Liver (tissue), 10 donors: ENCODE measurements at places on chromosomes 13 and 19. TPM values are rescaled to one million over a fixed set of nuclear protein-coding genes. Genes with fewer than 3 reads are reported as not detected.

SLC27A1 gene
- 2.4 TPM for polyA plus RNA-seq

DNA sequence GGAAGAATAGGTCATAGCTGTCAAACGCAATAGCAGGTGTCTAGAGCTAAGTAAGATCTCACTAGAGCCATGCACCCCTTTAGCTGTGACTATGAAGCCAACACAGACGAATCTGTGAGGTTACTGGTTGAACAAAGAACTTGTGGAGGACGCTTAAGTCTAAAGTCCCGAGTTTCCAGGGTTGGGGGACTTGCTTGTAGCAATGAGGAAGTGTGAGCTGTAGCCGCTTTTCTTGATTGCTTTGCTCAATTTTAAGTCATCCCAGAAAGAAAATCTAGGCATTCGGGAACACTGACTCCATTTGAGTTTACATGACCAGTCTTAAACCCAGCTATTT is 1.6 kb downstream of the GPC5 start:
- no peak for DNase-seq

DNA sequence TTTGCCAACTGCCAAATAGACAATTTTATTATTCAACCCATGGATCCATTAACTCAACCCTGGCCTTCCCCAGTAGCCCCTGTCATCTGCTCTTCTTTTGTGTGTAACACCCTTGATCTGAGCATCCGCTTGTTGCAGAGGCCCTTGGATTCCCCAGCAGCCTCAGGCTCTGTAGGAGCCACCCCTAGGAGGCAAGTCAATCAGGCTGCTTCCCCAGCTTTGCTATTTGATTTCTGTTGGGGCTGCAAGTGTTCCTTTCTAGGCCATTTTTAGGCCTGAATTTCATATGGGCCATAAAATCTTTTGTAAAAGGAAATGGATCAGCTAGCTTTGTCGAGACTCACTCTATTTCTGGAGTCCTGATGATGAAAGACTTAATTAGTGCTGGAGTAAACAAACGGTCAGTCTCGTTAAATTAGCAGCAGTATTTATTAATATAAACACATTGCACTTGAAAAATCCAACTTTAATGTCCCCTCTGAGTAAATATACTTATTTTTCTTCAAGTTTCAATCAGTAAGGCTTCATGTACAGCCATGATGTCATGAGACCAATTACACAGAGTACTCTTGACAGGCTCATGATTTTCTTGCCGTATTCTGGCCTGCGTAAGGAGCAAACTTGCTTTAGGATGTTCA is 105.3 kb downstream of the RGCC start:
- no peak for DNase-seq

DNA sequence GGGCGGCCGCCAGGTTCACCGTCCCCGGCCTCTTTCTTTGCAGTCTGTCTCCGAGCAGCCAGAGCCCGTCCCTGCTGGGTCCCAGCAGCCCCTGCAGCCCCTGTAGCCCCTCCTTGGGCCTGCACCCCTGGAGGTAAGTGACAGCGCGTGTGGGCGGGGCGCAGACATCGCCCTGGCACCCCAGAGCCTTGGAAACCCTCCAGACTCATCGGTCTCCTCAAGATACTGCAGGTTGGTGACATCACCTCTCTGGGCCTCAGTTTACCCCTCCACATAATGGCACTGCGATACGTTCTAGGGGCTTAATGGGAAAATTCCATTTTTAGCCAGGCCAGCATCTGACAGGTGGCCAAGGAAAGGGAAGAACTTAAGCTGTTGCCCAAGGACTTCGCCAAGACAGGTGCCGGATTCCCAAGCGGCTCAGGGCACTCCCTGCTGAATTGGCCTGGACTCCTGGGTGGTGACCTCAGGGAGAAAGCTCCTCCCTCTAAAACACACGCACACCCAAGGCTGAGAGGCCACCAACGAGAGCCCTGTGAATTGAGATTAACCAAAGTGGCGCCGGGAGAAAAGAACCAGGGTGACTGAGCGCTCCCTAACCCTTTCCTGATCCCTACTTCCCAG is 13.1 kb downstream of the MAST3 start:
- no peak for DNase-seq

- DNase-seq: no peak
Measured at GRCh38 chr13:45413826-45414307, 4.3 kb downstream of the SLC25A30 start.

DNA sequence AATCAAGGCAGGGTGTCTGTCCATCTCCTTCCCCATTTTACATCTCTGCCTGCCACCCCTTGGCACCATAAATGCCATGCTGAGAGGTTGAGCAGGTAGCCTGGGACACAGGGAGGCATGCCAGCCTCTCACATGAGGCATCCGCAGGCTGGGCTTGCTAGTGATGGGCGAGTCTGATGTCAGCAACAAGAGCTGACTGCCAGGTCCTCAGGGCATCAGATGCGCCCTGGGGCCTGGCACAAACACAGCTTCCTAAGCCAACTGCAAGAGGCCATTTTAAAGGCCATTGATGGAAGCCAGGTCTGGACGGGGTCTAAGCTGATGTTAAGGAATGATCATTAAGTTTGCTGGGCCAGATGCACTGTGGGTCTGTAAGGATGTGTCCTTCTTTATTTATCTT is 34.6 kb downstream of the MYH14 start:
- no peak for DNase-seq

OLFM4 gene
- polyA plus RNA-seq: not detected

DNA sequence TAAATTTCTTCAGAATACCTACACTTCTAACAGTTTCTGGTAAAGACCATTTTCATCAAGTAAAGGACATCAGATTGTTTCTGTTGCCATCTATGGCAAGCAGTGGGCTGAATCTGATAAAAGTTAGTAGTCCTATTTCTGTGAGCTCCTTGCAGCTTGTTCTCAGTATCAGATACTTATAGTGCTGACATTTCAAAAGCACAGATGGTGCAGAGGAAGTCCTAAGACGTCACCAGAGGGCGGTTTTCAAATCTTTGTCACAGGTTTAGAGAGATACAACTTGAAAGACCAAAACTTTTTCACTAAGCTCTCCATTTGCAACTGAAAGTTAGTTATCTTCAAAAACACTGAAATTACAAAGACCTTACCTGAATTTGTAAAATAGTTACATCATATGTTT is 719.8 kb downstream of the SLITRK1 start:
- DNase-seq: no peak

- DNase-seq: no peak
Measured at GRCh38 chr13:29740961-29741360, 109.5 kb downstream of the UBL3 start.

DNA sequence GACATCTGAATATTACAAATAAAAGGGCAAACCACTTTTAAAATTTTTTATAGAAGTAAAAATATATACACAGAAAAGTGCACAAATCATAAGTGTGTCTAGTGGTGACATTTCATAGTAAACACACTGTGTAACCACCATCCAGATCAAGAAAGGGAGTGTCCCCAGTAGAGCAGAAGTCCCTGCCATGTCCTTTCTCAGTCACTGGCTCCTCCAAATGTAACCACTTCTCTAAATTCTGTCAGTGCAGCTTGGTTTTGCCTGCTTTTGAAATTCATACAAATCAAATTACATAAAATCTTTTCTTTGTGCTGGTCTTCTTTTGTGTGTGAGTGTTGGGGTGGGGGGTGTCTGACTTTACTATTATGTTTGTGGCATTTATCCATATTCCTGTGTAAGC is 116.5 kb downstream of the RBM26 start:
- DNase-seq: no peak

DNA sequence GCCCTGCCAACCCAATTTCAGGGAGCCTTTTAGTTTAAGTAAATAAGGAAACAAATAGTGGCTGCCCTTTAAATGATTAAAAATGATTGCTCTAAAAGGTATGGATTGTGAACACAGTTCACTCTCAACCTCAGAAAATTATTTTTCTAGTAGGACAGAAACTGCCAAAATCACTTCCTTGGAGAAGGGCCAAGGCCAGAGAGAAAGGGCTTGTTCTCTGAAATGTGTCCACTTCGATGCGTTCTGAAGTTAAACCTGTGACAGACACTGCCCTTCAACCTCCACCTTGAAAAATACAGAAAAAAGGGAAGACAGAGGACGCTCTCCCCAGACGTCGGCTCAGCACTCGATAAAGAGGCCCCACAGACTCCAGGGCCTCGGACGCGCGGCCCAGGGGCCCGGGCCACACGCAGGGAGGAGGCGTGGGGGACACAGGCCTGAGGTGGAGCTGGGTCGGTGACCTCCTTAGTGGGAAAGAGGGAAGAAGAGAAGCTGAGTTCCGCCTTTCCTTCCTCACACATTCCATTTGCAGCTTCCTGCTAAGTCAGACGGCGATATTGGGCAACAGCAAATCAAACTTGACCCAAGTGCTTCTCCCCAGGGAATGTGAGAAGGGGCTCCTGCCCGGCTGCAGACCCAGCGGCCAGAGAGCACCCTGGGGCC is 63.6 kb downstream of the RASA3 start:
- DNase-seq: no peak

DNA sequence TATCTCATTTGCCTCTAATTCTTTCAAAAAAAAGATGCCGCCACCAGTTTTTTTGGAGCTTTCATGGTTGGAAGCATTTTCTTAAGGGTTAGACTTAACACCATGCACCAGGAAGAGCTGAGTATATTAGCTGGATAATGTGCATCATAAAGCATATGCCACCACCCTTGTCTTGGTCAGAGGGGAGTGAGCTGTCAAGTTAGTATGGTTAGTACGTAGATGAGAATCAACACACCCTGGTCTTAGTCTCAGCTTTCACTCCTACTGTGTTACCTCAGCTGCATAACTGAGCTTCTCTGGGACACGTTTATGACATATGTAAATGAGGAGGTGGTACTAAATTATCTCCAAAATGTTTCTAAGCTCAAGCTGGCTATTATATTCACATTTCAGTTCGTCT is 415.6 kb downstream of the DCT start:
- DNase-seq: no peak

DNA sequence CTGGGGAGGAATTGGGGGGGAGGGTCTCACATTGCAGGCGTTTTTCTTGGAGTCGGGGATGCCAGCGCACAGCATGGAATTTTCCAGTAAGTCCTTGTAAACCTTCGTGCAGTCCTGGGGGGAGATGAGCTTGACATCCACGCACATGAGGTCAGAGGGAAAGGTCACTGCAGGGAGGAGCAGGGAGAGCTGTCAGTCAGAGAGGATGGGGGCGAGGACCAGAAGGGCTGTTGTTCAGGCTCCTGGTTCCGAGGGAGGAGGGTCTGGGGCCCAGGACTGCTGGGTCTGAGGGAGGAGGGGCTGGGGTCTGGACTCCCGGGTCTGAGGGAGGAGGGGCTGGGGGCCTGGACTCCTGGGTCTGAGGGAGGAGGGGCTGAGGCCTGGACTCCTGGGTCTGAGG is 4.0 kb downstream of the KLK7 start:
- no peak for DNase-seq

SMIM24 gene
- polyA plus RNA-seq: 2.7 TPM

PLEKHF1 gene
- 5.0 TPM for polyA plus RNA-seq

- no peak for DNase-seq
Measured at GRCh38 chr19:3433313-3433712, 47.0 kb downstream of the SMIM24 start.

- no peak for DNase-seq
Measured at GRCh38 chr19:47651132-47651531, 42.2 kb downstream of the BICRA start.

DNA sequence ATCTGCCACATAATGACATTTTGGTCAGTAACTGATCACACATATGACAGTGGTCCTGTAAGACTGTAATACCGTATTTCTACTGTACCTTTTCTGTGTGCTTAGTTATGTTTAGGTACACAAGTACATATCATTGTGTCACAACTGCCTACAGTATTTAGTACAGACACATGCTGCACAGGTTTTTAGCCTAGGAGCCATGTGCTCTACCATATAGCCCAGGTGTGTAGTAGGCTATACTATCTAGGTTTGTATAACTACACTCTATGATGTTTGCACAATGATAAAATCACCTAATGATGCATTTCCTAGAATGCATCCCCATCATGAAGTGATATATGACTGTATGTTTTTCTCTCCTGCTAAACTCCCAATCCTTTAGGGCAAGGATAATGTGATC is 61.2 kb upstream of the MIR17HG start:
- DNase-seq: no peak

PRTN3 gene
- polyA plus RNA-seq: 0.67 TPM

DNA sequence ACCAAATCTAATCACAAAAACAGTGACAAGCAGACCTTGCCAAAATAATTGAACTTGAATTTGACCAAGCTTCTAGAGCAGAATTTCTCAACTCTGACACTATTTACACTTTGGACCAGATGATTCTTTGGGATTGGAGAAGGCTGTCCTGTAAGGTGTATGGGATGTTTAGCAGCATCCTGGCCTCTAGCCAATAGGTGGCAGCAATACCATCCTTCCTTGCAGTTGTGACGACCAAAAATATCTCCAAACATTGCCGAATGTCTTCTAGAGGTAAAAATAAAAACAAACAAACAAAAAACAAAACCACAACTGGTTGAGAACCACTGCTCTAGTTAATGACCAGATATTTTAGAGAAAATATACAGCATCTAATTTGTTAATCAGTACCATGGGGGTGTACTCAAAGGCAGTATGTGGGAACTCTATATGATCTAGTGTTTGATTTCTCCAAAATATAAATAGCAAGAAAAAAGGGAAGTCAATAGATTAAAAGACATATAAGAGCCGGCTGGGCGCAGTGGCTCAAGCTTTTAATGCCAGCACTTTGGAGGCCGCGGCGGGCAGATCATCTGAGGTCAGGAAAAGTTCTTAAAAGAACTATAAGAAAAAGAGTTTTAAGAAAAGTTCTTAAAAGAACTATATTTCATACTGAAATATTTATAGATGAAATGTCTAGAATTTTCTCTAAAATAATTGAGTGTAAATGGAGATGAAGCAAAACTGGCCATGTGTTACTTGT is 60.9 kb upstream of the ZNF527 start:
- DNase-seq: no peak

DNA sequence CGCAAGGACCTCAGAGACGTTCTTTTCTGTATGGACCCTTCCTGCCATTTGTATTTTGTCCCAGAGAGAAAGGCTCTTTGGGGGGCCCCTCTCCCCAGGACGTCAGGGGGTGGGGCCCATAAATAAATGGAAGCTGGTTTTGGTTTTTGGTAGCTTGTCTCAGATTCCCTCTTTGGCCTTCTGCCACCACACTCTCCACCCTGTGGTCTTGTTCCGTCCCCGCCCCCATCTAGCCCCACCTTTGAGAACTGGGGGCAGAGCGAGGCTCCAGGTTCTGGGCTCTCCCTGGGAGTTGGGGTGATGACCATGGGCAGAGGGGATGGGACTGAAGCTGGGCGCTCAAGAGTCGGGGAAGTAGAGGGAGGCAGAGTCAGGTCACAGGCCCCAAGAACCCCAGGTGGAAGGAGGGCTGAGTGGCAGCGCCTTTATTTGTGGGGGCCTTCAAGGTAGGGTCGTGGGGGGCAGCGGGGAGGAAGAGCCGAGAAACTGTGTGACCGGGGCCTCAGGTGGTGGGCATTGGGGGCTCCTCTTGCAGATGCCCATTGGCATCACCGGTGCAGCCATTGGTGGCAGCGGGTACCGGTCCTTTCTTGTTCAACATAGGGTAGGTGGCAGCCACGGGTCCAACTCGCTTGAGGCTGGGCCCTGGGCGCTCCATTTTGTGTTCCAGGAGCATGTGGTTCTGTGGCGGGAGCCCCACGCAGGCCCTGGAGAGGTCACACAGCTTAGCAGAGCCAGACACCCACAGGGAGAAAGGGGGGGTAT is 3.3 kb downstream of the ISYNA1 start:
- no peak for DNase-seq
